Esophagus muscularis mucosa (tissue), 4 donors: ENCODE measurements at places on chromosomes 12 and 14. TPM values are rescaled to one million over a fixed set of nuclear protein-coding genes. Genes with fewer than 3 reads are reported as not detected.
A peak's percentile ranks its signal among the peaks of the same experiment; 100 is the strongest.

NEUROD4 gene
- total RNA-seq, result not detected

RACGAP1 gene
- 11.1 TPM for total RNA-seq

PMCH gene
- total RNA-seq, result not detected

MYF6 gene
- 0.29 TPM for total RNA-seq

DNA sequence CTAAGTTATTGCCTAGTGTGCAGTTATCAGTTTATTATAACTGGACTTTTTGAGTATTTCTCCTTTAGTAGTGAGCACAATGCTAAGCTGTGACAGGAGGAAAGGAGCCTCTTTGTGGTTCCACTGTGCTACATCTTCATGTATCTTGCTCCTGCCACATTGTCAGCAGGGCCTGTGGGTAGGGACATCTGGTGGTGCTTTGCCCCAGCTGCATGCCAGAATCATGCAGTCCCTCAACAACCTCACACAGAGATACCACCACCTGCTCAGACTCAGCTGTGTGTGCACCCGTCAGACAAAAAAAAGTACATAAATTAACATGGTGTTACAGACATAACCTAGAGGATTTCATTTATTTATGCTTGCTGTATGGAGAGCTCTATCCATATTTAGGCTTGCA is 51.1 kb downstream of the MIS18BP1 start:
- no peak overlapping the region for H3K4me3 ChIP-seq
- H3K27ac ChIP-seq, result no peak overlapping the region
- no peak for DNase-seq
- H3K36me3 ChIP-seq, result peaks cover 6% of the 10 kb centered on the region

DNA sequence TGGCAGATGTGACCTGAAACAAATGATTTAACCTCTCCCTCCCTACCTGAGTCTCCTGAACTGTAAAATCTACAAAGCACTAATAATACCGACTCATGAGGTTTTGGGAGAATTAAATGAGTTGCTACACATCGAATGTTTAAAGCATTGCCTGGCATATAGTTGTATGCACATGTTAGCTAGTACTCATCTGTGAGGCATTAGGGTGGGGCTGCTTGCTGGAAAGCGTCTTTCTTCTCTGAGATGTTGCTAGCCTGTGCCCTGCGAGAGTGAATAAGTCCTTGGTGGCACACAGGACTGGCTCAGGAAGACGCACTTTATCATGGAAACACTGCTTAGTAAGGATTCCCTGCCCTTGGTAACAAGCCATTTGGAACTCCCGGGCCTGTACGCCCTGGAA is 6.1 kb downstream of the RAPGEF3 start:
- peaks cover 53% of the 10 kb centered on the region for H3K36me3 ChIP-seq
- peak overlapping the region; percentile 72 for H3K27ac ChIP-seq
- peaks cover 40% of the 10 kb centered on the region for H3K4me1 ChIP-seq
- H3K4me3 ChIP-seq, result no peak overlapping the region
- H3K27me3 ChIP-seq, result no peaks in the 10 kb centered on the region
- no peak for DNase-seq

DNA sequence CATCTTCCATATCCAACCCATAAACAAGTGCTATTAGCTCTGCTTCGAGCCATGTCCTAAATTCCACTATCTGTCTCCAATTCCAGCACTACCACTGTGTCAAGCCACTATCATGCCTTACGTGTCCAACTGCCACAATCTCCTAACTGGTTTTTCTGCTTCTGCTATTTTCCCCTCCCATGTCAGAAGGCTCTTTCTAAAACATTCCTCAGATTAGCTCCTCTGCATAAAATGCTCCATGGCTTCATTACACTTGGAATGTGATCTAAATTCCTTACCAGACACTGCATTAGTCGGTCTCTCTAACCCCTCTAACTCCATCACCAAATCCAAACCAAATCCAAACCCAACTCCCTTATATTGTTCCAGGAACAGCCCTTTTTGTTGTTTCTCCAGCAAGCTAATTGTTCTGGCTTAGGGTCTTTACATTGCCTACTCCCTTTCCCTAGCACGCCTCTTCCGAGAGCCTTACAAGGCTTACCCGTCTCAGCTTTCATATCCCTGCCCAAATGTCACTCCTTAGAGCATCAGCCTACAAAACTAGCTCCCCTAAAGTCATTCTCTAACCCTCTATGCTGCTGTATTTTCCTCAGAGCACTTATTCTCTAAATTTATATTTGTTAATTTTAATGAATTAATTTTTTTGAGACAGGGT is 139.7 kb downstream of the HELB start:
- H3K36me3 ChIP-seq, result no peaks in the 10 kb centered on the region
- no peak overlapping the region for H3K4me3 ChIP-seq
- no peaks in the 10 kb centered on the region for H3K4me1 ChIP-seq
- no peak for DNase-seq
- no peaks in the 10 kb centered on the region for H3K27me3 ChIP-seq
